ENCODE measurements at places on chromosomes 1 and 21.

DNA sequence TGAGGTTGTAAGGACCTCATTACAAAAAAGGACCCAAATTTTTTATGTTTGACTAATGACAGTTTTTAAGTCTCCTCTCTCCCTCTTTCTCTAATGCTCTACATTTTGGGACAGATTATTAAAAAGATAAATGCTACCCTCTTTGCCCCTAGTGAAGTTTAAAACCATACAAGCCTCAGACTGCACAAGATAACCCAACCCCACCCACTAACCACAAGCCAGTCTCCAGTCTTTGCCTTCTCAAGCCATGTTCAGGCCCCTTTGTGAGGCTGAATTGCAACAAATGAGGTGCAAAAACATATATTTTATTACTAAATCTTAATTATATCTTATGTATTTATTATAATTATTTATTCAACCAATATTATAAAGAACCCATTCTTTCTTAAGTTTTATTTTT, 597.2 kb upstream of the BRINP3 start:
- no peak for DNase-seq

GRCh38 chr1:230633469-230633868, 8.8 kb upstream of the COG2 start:
- no peak for DNase-seq

DNA sequence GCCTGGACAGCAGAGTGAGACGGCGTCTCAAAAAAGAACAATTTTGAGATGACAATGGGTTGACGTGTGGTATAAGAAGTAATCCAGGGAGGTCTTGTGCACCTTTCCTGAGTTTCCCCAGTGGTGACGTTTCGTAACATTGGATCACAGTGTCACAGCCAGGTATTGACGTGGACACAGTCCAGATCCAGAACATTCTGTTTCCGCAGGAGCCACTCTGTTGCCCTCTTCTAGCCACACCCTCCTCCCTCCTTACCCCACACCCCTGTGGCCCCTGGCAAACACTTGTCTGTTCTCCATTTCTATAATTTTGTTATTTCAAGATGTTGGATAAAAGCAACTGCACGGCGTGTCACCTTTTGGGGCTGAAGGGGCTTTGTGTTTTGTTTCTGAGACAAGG, 6.5 kb upstream of the TRAPPC10 start:
- DNase-seq: no peak

DNA sequence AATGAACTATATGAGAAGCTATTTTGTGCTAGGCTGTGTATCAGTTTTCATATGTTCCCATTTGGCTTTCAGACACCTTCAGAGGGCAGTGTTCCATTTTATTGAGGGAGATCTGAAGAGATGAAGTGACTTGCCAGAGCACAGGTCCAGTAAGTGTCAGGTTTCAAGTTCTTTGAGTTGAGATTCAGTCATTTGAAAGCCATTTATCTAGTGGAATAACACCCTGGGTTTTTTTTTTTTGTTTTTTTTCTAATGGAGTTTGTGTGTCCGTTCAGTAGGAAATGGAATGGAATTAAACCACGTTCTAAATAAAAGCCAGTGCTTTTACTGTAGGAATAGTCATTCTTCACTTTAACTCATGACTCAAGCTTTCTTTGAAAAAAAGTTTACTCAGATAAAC, 652.9 kb upstream of the USP24 start:
- DNase-seq: peak; percentile 13

DNA sequence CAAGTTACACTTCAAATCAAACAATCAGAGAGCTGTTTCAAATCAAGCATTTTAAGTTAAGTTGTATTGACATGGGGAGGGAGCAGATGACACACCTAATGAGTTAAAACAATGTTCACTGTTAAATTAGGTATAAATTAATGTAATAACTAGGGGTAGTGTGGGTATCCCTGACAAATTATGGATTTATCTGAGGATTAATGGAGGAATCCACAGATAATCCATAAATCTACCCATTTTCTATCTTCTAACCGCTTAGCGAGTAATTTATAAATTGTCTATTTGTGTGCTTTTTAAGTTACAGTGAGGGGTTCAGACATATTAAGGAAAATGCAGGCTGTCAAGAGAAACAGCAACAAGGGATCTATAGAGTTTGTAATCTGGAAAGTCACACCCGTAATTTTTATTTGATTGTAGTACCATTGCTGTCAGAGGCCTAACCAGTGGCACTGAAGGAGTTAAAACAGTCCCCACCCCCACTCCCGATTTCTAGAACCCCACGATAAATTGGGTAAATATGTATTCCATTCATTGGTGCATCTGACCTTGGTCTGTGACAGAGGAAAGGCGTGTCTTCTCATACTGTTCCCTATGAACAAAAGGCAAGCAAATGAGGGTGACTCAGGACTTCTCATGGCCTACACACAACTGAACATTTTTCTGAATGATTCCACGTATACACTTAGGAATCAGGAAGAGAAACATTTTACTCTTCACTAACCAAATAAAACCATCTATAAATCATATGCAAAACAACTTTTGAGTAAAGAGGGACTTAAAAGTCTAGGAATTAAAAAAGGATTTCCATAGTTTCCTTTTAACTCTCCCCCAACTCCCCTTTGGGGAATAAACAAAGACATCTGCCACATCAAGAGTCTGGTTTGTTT, 7.4 kb downstream of the IRF2BP2 start:
- peak; percentile 93 for DNase-seq

DNA sequence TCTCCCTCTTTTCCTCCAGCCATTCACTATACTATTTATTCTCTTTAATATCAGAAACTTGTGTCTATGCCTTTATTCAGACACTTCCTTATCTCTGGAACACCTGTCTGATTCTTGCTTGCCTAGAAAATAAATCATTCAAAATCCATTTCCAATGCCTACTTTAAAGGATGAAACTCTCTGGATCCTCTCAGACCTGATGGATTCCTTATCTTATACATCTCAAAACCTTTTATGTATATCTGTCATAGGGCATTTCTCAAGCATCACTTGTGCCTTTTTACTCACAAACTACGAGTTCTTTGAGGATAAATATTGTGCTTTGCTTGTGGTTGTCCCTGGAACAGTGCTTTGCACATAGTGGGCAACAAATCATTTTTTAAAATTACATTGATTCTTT, 3.8 kb upstream of the ATP6V1G3 start:
- DNase-seq: no peak

- peak; percentile 43 for DNase-seq
Observed at GRCh38 chr1:206002871-206003801, at the start of gene RAB7B. Gene RAB7B, minus strand, starts transcription at chr1:206003395. Its CDS starts 9,260 bp downstream, at chr1:205994135.

- no peak for DNase-seq
Observed at GRCh38 chr1:28295936-28296335, 32.9 kb upstream of the MED18 start.

Measured in dermis blood vessel endothelial cell (primary cell).